Pons (tissue), 1 donor: ENCODE measurements at places on chromosomes 7 and 10.

GRCh38 chr10:96034625-96035024 lies 8.8 kb upstream of the CCNJ start:
- no peak for DNase-seq

DNA sequence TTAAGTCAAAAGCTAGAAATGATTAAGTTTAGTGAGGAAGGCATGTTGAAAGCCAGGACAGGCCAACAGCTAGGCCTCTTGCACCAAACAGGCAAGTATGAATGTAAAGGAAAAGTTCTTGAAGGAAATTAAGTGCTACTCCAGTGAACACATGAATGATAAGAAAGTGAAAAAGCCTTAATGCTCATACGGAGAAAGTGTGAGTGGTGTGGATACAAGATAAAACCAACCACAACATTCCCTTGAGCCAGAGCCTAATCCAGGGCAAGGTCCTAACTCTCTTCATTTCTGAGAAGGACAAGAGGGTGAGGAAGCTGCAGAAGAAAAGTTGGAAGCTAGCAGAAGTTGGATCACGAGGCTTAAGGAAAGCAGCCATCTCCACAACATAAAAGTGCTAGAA lies 53.0 kb downstream of the DNAJC1 start:
- DNase-seq: no peak

- DNase-seq: no peak
These were observed at the start of gene DDC for GRCh38 chr7:50564640-50565558. TSS of gene DDC (minus strand) at chr7:50565405. CDS start at chr7:50544085, 21,320 bp downstream.

DNA sequence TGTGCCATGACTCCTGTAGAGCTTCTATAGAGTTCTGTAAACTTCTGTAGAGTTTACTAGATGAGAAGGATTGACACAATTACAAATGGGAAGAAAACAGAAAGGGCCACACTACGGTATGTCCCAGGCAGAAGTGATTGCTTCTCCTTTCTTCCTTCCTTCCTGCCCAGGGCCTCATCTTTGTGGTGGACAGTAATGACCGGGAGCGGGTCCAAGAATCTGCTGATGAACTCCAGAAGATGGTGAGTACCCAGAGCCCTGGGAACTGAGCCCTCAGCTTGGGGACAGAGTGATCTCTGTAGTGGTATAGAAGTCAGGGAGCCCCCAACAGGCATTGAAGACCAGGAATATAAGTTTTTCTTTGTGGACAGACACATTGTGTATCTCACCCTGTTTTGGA lies 1.7 kb downstream of the ARF5 start:
- DNase-seq: peak; percentile 19

GRCh38 chr10:77446700-77447099 lies 190.9 kb downstream of the KCNMA1 start:
- no peak for DNase-seq

- DNase-seq: no peak
These were observed 67.8 kb downstream of the NAMPT start for GRCh38 chr7:106216923-106217542.

DNA sequence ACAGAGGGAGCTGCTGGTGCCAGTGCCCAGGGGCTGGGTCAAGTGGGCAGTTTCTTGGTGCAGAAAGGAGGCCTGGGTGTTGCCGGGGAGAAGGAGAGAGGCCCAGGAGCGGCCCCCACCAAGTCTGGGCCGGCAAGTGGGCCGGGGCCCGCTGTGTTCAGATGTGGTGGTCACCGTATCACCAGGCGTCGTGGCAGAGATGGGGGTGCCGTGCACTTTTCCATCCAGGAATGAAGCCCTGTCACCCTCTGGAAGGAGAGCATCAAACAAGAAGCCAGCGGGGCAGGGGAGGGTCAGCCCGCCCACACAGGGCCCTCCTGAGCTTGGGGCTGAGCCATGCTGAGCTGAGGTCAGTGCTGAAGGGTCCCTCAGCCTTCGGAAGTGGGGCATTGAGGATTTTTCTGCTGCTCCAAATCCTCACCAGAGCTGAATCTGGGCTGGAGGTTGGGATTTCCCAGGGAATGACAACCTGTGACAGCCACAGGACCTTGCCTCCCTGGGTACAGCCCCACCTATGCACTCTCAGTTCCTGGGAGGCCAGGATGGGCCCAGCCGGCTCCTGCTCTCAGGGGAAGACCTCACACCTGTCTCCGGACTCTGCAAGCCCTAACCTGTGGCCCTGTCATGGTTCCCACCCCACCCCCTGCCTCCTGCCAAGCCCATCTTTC lies 27.9 kb upstream of the INPP5A start:
- no peak for DNase-seq

DNA sequence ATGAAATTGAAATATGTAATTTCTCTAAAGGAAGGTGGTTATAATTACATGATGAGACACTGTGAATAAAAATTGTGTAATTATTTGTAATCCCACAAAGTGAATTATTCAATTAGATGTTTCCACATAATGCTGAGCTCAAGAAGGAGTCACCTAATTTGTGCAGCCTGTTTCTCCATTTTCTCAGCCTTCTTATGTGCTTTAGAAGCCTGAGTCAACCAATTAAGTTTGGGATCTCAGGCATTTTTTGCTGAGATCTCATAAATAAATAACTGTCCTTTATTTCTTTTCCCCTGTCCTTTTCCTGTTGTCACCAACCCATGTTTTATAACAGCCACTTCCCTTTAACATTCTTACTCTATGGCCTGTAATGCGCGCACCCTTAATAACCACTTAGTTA lies 506.5 kb upstream of the SEMA3D start:
- no peak for DNase-seq

DNA sequence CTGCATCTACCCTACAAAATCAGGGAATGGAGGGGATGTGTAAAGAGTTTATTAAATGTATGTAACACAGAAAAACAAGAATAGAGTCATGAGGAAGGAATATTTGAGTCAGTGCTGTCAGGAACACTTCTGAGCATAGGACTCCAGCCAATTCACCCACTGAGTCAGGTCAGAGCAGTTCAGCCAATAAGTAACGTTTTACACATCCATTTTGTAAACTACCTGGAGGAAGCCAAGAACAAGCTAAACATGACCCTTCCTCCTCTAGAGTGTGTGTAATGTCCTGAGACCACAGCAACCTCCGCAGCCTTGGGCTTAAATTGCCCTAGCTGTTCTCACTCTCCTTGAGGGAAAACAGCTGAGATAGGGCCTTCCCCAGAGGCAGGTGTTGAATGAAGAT lies 691.5 kb upstream of the LRRN3 start:
- DNase-seq: no peak

DNA sequence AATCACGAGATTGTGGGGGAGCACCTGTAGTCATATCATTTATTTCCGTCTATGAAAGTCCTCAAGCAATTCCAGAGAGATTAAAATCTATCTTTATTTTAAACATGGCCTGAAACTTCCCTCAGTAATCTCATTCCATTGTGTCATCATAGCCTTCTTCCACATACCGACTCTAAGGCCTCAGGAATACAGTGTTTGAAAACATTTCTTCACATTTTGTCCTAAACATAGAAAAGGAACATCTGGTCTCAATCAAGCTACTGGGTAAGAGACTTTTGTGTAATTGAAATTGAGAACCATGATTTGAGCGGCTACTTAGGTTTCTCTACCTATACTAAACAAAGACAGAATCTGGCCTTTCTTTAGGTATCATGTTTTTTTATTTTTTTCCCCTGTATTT lies 78.0 kb upstream of the ELMO1 start:
- no peak for DNase-seq

- no peak for DNase-seq
These were observed 407.1 kb downstream of the NEBL start for GRCh38 chr10:20489961-20490360.

DNA sequence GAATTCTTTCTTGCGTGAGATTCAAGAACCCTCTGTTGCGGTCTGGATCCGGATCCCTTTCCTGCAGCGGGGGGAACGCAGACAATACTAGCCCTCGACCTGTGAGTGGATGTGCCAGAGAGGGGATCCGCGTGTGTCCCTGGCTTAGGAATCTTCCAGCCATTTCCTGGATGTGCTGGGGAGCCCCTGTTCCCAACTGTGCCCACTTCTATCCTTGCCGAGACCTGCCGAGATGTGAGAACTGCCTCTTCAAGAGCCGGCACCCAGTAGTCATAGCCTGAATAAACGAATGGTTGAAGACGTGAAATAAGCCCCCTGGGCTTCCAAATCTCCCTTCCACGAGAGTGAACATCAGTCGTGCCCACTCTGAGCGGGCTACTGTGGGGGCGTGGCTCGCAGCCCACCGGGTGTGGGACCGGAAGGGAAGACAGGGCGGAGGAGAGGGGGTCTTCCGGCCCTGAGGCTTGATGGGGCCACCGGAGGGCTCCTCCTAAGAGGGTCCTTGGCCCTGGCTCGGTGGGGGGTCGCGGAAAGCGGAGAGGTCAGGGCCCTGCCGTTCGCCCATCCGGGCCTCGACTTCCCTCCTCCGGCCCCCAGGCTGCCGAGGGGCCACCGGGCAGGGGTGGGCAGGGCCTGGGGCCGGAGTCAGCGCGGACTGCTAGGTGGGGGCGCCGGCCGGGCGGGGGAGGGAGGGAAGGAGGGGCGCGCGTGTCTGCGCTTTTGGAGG lies 1.3 kb upstream of the CCDC136 start:
- no peak for DNase-seq
